ENCODE measurements at places on chromosomes 7 and 10.

- no peak for DNase-seq
Measured at GRCh38 chr10:63677001-63677400, 155.8 kb downstream of the REEP3 start.

DNA sequence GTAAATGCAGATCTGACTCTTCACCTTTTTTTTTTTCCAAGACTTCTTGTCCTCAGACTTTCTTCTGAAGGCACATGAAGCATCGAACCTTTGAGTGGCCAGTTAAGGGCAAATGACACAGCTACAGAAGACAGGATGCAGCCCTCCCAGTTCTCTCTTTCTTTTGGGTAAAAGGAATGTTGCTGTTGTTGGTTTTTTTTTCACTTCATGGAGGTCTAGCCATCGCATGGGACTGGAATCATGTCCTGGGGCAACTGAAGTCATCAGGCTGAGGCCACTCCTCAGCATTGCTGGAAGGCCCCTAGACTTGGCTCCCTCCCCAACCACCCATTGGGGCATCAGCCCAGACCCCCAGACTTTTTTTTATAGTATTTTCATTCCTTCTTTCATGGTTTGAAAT is 896.5 kb downstream of the SORCS1 start:
- no peak for DNase-seq

DNA sequence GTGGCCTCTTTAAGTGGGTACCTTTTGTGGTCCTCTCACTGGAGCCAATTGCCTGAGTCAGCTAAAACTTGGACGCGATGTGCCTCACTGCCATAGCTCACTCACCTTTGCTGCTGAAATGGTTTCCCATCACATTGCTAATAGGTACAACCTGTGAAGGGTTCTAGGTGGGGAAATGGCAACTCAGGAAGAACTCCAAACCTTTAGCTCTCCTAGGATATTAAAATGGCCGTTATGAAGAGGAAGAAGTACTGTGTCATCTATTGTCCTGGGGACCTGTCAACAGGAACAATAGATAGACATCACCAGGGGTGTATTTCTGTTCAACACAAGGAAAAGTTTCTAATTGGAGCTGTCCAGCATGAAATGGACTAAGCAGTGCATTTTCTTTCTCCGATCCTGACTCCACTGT is 1.2 kb upstream of the ZNF655 start:
- no peak for DNase-seq

DNA sequence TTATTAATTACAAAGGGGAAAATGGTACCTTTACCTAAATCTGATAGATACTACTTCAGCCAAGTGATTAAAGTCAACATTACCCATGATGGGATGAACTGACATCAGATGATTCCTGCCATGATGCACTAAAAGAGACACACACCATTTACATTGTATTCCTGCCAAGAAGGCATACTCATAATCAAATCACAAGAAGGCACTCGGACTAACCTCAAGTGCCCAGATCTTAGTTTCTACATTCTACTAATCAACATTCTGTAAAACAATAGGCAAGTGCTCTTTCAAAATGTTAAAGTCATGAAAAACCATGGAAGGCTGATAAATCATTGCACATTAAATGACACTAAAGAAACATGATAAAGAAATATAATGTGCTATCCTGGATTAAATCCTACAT is 44.4 kb downstream of the SLC35G1 start:
- DNase-seq, result no peak

- no peak for DNase-seq
Measured at GRCh38 chr10:104038537-104038936, 47.1 kb downstream of the COL17A1 start.

GRCh38 chr7:95322854-95323253 is 1.5 kb downstream of the PON1 start:
- DNase-seq, result no peak

- peak; percentile 47 for DNase-seq
Measured at GRCh38 chr10:624605-625332, 64.7 kb downstream of the DIP2C start.

GRCh38 chr10:26832960-26833359 is 27.8 kb downstream of the ABI1 start:
- no peak for DNase-seq

- DNase-seq, result no peak
Measured at GRCh38 chr7:9608560-9608959, 1175.2 kb downstream of the NXPH1 start.

GRCh38 chr7:47093320-47094234 is 488.3 kb downstream of the TNS3 start:
- peak; percentile 22 for DNase-seq

DNA sequence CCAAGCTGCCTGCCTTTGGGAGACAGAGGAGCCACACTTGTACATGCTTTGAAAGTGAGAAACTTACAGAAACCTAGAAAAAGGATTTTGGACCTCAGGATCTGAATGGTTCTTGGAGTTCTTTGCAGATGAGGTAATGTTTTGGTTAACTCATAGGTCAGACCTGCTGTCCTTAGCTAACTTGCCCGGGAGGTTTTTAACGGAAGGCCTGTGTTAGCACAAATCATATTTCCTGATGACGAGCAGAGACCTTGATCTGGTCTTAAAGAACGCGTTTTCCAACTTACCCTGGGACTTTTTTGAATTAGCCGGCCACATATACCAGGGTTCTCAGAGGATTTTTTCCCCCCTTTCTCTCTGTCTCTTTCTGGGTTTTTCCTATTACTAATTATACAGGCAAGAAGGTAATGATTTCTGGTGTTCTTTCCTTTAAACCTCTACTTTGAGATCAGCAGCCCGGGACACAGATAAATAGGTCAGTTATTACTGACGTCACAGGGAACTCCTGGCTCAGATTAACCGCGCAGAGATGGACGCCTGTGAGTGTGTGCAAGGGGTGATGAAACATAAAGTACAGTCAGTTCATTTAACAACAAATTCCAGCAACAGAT is 101.7 kb upstream of the KLF6 start:
- DNase-seq, result peak; percentile 95

DNA sequence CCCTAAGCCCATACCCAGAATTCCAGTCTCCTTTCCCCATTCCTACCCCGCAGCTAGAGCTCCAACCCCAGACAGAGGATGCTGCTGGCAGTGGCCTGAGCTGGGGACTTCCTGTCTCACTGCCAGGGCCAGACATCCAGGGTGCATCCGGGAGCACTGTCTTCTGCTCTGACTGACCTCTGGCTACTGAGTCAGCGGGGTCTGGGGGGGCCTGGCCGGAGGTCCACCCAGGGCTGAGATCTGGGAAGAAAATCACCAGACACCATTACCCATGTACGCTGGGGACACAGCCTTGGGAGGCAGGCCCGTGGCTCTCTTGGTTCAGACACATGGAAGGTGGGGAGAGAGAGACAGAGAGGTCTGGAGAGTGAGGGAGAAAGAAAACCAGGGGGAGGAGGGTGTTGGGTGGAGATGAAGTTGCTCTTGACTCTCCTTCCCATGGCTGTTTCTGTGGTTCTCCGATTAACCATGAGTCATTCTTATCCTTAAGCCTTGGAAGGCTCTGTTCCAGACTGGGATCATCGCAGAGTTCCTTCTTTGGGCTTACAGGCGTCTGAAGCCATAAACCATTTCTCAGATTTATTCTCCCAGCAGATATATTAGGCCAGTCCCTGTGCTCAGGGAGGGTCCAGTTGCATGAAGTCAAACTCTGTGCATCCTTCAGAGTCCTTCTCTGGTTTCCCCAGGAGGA is 23.6 kb downstream of the TSPAN15 start:
- peak; percentile 91 for DNase-seq

- DNase-seq, result no peak
Measured at GRCh38 chr7:158472596-158472995, 115.0 kb downstream of the PTPRN2 start.

GRCh38 chr10:75097666-75098285 is 13.7 kb upstream of the SAMD8 start:
- DNase-seq, result peak; percentile 27

DNA sequence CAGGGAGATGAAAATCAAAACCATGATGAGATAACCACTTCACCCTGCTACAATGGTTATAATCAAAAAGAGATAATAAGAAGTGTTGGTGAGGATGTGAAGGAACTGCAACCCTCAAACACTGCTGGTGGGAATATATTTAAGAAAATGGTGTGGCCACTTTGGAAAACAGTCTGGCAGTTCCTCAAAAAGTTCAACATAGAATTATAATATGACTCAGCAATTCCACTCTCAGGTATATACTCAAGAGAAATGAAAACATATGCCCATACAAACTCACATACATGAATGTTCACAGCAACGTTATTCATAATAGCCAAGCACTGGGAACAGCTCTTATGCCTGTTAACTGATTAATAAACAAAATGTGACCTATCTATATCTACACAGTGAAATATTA is 104.8 kb downstream of the SLC25A13 start:
- DNase-seq, result no peak

- DNase-seq, result peak; percentile 24
Measured at GRCh38 chr10:26573674-26574073, 123.8 kb upstream of the PDSS1 start.

DNA sequence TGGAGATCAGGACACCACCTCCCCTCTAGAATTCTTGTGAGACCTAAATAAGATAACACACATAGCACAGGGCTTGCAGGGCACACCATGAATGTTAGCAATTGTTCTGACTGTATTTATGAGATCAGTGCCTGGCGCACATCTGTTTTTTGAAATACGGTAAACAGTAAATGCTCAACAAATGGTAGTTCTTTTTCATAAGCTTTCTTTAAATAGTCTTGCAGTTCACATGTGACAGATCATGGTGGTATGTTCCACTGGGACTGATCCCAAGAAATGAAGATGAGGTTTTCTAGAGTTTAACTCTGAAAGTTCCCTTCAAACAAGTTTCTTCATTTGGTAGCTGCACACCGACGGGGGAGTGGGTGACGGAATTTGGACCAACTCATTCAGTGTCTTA is 34.8 kb downstream of the CREB5 start:
- DNase-seq, result no peak

DNA sequence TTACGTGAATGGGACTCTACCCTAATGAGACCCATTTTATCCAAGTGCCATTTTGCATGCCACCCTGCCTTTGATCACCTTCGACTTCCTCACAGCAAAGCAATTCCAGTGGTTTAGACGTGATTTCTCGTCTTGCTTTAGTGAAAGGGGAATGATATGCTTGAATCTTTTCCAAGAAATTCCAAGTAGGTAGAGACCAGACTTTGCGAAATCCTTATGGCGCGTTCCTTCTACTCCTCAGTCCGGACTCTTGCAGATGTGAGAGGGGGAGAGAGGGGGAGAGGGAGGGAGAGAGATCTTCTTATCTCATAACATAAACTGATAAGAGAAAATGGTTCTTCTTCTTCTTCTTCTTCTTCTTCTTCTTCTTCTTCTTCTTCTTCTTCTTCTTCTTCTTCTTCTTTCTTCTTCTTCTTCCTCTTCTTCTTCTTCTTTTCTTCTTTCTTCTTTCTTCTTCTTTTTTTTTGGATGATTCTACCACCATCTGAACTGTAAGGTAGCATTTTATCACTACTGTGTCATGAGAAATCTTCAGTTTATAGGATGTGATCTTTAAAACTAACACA is 883 bp downstream of the SPAG6 start:
- DNase-seq, result no peak

GRCh38 chr10:117830787-117831212 is 215.9 kb downstream of the RAB11FIP2 start:
- no peak for DNase-seq

DNA sequence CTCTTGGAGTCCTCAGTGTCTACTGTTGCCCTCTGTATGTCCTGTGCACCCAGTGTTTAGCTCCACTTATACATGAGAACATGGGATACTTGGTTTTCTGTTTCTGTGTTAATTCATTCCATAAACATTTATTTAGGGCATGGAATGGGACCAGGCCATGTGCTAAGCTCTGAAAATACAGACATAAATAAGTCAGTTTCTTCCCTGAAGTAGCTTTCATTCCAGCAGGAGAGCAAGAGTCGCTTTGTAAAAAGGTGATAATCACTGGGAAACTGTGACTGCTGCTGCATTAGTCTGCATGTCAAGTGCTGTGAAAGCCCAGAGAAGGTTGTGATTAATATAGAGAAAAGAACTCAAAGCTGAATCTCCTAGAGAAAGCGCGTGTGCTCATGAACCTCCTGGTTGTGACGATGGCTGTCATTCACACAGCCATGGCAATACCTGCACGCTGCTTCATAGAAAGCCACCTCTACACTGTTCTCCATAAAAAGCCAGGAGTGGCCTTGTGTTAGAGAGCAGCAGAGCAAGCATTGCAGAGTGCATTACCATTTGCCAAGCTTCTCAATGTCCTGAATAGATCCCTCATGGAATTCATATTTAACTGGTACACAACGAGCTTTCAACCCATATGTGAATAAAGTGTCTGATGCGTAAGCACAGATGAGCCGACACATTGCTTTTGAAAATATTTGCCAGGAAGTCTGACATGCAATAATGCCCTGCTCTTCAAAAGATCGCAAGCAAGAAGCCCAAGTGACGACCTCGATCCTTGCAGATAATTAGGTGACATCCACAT is 30.6 kb upstream of the PITRM1 start:
- peak; percentile 10 for DNase-seq

GRCh38 chr10:51201947-51202346 is 127.7 kb downstream of the PRKG1 start:
- DNase-seq, result no peak

- DNase-seq, result peak; percentile 71
Measured at GRCh38 chr10:99908512-99908911, 101.2 kb downstream of the DNMBP start.

- DNase-seq, result no peak
Measured at GRCh38 chr10:11113156-11113555, 95.5 kb downstream of the CELF2 start.

DNA sequence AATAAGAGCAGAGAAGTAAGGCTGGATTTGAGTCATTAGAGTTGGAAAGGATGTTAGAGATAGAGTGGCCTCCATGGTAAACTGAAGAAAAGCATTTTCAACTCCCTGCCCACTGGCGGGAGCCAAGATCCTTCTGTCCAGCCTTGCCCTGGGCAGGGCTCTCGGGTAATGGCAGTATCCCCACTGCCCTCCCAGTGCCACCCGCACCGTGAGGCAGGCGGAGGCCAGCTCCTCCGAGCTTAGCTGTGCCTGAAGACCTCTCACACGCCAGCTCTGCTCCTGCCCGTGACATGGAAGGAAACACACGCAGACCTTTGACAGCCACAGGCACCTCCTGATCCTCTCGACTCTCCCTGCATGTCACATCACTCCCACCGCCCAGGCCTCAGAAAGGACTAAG is 22.3 kb downstream of the BCCIP start:
- DNase-seq, result no peak

DNA sequence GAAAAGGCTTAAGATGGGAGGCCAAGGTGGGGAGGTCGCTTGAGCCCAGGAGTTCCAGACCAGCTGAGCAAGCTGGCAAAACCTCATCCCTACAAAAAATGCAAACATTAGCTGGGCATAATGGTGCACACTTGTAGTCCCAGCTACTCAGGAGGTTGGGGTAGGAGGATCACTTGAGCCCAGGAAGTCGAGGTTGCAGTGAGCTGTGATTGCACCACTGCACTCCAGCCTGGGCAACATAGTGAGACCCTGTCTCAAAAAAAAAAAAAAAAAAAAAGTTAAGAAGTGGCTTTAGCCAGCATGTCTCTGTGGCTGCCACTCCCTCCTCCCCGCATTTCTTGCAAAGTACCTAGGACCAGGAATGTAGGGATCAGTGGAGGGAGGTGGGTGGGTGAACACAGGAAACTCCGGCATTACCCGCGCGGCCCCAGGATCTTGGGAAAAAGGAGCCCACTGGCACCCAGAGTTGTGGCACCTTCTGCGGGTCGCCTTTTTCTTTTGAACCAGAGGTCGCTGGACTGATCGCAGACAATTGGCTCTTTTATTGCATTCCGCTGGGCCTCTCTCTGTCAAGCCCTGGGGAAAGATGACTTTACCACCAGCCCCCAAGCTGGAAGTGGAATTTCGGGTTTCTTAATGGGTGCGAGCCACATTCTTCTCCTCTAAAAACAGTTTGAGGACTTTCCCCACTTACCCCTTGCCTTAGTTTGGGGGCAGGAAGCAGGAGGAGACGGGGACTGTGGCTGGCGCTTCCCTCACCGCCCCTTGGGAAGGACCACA is 3.5 kb downstream of the VGF start:
- no peak for DNase-seq

All from ELR (cell line).